ENCODE measurements at places on chromosomes 13 and 19.

- no peak for DNase-seq
Observed at GRCh38 chr19:38784224-38784623, 4.8 kb upstream of the LGALS7B start.

GRCh38 chr19:27881213-27881612, 1331.7 kb downstream of the UQCRFS1 start:
- DNase-seq = no peak

GRCh38 chr13:43816401-43816889, 29.7 kb upstream of the ENOX1 start:
- no peak for DNase-seq

GRCh38 chr19:38262585-38263268, 1.6 kb upstream of the SPINT2 start:
- no peak for DNase-seq

GRCh38 chr13:112065521-112065866, 1.5 kb upstream of the SOX1 start:
- no peak for DNase-seq

DNA sequence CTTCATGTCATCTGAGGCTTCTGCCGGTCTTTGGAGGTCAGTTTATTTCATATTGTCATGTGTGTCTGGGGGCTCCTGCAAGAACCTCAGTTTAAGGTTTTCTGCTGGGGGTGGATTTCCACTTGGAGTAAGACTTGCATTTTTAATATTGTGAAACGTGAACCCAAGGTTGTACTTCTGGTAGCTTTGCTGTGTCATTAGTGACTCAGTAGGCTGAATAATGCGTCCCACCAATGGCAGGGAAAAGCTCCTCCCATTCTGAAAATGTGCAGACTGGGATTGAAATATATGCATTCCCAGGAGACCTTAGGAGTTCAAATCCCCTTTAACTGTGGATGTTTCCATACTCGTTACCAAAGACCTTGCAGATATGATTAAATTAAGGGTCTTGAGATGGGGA, 46.2 kb downstream of the ING1 start:
- no peak for DNase-seq

GRCh38 chr13:28657784-28658538, 969 bp upstream of the POMP start:
- DNase-seq = no peak

- DNase-seq = no peak
Observed at GRCh38 chr19:4710281-4710600, 13.4 kb downstream of the DPP9 start.

DNA sequence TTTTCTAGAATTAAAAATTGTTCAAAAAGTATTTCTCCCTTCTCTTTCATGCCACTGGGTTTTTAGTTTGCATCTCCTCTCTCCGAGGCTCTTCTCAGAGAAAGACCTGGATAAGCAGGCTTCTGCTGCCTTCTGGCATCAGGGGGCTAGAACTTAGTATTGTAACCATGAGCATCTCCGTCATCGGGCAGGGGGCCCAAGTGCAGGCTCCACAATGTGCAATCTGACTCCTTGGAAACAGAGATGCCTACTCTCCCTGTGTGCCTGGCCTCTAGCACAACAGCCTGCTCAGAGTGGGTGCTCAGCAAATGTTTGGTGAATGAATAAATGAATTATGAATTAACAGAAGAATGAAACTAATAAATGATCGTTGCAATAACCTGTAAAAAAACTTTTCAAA, 45.6 kb upstream of the MTIF3 start:
- no peak for DNase-seq

- DNase-seq = no peak
Observed at GRCh38 chr19:11281356-11282049, 14.5 kb upstream of the TSPAN16 start.

DNA sequence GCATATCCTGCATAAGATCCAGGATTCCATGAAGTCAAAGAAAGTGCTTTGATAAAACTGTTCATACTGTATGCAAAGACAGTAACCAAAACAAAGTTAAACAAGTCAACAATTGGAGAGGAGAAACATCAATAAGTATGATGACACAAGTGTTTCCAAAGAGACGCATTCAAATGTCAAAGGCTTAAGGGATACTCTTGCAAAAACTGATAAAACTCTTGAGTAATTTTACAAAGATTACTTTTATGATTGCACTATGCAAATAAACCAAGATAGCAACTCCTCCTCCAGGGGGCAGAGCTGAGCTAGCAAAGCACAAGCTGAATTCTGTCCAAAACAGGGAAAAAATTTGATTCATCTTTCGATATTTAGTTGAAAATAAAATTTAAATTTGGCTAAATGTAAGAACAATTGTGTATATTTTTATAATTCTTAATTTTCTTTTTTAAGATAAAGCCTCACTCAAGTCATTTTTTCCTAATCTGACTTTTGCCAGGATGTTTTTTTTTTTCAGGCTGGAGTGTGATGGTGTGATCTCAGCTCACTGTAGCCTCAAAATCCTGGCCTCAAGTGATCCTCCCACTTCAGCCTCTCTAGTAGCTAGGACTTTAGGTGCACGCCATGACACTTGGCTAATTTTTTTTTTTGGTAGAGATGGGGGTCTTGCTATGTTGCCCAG, 84.0 kb downstream of the MZT1 start:
- DNase-seq = no peak

DNA sequence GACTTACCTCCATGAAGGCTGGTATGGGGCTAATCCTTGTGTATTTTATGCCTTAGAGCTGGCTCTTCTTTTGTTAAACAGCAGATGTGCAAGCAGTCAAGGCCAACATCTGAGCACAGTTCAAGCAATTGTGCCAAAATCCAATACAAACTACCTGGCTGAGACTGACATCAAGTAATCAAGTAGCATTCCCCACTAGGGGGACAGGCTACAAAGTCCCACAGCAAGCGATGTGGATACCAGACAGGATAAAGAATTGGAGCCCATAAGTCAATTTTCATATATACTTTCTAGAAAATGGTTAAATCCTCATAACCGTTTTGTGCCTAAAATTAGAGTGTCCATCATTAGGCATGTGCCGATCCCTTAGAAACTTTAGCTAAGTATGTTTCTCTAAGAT, 675.8 kb downstream of the DIAPH3 start:
- DNase-seq = no peak

DNA sequence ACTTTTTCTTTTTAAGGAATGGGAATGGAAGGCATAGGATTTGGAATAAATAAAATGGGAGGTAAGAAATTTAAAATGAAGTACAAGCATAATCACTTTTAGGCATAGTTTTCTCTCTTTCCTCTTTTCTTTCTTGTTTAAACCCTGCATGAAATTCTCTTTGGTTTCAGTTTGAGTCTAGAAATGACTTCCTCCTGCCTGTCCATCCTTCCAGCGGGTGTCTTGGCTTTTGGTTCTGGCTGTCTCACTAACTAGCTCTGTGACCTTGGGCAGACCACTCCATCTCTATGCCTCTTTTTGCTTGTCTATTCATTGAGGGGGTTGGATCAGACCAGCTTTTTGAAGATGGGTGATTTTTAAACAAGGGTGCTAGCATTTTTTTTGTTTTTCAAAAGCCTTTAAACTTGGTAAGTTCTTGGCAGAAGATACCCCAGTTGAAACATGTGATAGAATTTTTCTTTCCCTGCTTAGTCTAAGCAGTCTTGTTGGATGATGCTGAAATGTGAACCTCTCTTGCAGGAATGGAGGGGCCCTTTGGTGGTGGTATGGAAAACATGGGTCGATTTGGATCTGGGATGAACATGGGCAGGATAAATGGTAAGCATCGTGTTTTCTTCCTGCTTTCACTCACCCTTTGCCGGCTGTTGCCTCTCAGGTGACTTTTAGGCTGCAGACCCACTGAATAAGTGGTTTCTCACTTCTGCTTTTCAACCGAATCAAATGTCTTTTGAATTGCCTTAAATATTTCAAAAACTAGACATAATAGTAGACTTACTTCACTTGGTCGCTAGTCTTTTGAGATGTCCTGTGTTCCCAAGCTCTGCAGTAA, 28.6 kb downstream of the PRAM1 start:
- DNase-seq = no peak

DNA sequence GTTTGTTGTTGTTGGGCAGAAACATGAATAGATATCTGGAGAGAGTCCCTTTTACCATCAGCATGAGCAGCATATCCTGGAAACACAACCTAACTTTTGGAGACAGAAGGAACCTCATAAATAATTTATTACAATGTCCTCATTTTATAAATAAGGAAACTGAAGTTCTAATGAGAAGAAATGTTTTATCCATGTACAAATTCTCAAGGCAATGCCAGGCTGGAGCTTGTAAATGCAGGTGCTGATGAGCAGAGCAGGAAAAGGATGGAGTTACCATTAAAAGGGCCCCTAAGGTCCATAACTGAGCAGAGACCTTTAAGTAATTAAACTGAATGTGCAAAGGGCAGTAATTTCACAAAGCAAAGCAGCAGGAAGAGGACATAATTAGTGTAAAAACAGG, 17.3 kb downstream of the LCP1 start:
- no peak for DNase-seq

- no peak for DNase-seq
Observed at GRCh38 chr13:75830842-75831241, 194.7 kb downstream of the LMO7 start.

GRCh38 chr13:20696073-20696472, 7.4 kb upstream of the IL17D start:
- DNase-seq = no peak

DNA sequence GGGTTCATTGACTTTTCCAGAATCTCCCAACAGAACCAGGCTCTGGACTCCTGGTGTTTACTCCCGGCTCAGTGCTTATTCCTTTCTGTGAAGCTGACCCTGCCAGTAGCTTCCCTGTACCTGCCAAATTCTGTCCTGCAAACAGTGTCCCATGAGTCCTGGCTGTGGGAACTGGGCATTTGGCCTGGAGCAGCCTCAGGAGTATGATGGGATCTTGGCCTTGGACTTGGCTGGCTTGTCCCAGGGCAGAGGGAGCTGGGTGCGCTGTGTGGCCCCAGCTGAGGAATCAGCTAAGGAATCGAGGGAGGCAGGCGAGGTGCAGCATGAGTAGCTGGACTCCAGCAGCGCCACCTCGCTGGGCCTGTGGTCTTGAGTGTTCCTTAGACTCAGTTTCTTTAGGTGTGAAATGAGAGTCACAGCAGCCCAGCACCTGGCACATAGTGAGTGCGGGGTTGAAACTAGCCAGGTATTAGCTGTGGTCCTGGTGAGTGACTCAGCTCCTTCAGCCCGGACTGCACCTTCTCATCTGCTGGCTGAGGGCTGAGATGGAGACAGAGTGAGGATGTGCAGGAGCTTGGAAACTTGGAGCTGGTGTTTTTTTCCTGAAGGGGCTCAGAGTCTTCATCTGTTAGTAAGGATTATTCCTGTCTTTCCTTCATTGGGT, 10.4 kb downstream of the CLASRP start:
- no peak for DNase-seq

DNA sequence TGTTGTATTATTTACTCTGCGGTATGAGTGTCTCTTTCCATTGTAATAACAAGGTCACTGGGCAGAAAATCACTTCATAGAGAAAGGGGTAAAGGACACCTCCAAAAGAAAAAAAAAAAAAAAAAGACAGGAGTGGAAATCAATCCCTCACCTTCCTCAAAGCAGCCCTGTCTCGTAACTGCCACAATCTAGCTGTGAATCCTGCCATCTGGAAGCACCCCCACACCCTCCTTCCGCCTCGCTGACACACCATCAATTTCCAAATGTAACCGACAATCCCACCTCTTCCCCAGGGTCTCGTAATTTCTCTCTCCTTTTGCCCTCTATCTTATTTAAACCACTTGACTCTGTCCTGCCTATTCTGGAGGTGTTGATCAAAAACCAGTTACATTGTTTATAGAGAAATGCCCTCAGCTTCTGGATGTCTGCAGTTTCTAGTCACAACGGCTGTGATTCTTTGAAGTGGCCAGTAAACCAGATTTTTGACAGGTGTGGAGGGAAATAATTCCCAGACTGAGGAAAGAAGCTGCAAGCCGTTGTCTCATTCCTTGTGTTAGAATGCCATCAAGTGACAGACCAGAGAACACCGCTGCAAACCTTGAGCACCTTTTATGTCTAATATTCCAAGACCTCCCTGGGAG, 9.1 kb upstream of the POP4 start:
- DNase-seq = no peak

- no peak for DNase-seq
Observed at GRCh38 chr13:92864584-92865284, 361.9 kb upstream of the GPC6 start.

- DNase-seq = no peak
Observed at GRCh38 chr13:87661471-87661870, 9.7 kb upstream of the SLITRK5 start.

- no peak for DNase-seq
Observed at GRCh38 chr19:40304306-40304705, 19.2 kb upstream of the AKT2 start.

- DNase-seq = no peak
Observed at GRCh38 chr13:114002009-114002544, 28.2 kb upstream of the C13orf46 start.

DNA sequence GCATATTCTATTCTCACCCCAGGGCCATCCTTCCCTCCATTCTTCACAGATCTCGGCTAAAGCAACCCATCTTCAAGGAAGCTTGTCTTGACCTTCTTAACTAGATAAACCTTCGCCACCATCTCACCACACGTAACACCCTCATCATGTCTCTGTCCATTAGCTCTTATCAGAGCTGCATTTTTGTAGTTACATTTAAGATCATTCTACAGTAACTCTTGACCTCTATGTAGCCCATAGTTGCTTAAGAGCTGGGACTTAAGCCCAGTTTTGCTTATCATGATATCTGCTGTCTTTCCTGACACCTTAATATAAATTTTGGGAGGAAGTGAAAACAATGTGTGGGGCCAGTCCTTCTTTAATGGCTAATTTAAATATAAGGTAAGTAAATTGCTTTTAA, 345.1 kb downstream of the MTUS2 start:
- no peak for DNase-seq

GRCh38 chr19:33508941-33509614, 12.5 kb downstream of the PEPD start:
- no peak for DNase-seq

GRCh38 chr13:54486421-54487166, 1458.0 kb downstream of the OLFM4 start:
- DNase-seq = no peak

DNA sequence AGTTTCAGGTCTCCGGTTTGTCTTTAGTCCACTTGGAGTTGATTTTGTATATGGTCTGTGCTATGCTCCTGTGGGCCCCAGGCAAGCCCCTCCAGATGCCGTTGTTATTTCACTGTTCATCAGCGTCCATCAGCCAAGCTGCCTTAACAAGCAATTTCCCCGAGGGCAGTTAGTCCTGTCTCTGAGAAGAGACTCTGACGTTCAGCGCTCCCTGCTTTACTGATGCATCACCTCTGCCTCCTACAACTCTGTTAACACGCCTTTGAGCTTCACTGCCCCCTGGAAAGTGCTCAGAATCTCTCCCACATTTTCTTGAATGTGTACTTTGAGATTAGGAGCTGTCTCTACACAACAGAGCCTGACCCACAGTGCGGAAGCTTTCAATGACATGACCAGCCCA, 41.8 kb upstream of the UBAC2 start:
- DNase-seq = no peak

- DNase-seq = no peak
Observed at GRCh38 chr13:76830805-76831204, 55.4 kb downstream of the KCTD12 start.

All from T-helper 22 cell (primary cell).